ENCODE measurements at places on chromosomes 2 and 18.

DNA sequence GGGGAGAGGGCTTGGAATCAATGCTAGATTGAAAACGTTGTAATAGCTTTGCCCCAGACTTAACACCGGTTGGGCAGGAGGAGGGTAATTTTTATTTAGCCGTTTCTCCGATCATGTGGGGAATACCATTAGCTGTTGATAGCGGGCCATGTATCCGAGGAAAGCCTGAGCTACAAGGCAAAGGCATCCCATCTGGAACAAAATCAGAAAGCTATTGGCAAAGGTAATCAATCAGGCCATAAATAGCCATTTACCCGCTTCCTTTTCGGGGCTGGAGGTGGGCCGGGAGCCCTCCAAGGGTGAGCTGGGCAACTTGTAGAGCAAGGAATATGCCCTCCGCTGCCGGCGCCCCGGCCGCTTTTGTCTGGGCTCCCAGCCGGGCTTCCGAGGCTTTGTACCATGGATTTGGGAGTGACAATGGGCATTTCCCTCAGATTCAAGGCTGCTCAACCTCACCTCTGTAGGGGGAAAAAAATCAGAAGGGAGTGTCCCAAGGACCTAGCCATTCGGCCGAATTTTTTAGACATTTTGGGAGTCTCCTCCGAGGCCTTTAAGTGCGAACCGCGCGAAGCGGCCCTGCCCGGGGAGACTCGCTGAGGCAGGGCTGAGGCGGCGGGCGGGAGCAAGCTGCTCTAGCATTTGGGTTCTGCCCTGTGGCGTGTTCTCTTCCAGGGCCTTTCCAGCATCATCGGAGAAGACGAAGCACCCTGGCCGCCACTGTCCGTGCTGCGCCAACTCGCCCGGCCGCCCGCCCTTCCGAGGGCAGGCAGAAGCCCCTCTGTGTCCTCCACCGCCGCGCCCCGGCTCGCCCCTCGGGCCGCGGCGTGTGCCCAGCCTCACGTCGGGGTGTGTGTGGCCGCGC lies 1.1 kb upstream of the HOXD9 start:
- DNase-seq: no peak
- no peak overlapping the region for H3K4me3 ChIP-seq
- H3K27me3 ChIP-seq: peaks cover 80% of the 10 kb centered on the region
- peaks cover 14% of the 10 kb centered on the region for H3K4me1 ChIP-seq

- peaks cover 23% of the 10 kb centered on the region for H3K4me1 ChIP-seq
- H3K27ac ChIP-seq: peak overlapping the region; percentile 69
- no peak for DNase-seq
- H3K36me3 ChIP-seq: peaks cover 8% of the 10 kb centered on the region
- no peaks in the 10 kb centered on the region for H3K27me3 ChIP-seq
- no peak overlapping the region for H3K4me3 ChIP-seq
Measured at GRCh38 chr18:79199691-79200374, 130.6 kb downstream of the ATP9B start.

- DNase-seq: no peak
- no peak overlapping the region for H3K27ac ChIP-seq
- no peaks in the 10 kb centered on the region for H3K4me1 ChIP-seq
- H3K36me3 ChIP-seq: no peaks in the 10 kb centered on the region
- H3K4me3 ChIP-seq: no peak overlapping the region
Measured at GRCh38 chr2:158113741-158114295, 12.1 kb downstream of the UPP2 start.

GRCh38 chr2:134272806-134273205 lies 18.9 kb downstream of the MGAT5 start:
- peaks cover 19% of the 10 kb centered on the region for H3K4me1 ChIP-seq
- DNase-seq: no peak
- no peak overlapping the region for H3K27ac ChIP-seq
- peaks cover 5% of the 10 kb centered on the region for H3K27me3 ChIP-seq

GRCh38 chr2:79994965-79995364 lies 309.6 kb downstream of the LRRTM1 start:
- no peaks in the 10 kb centered on the region for H3K36me3 ChIP-seq
- no peaks in the 10 kb centered on the region for H3K27me3 ChIP-seq
- H3K4me1 ChIP-seq: no peaks in the 10 kb centered on the region
- DNase-seq: no peak

- peaks cover 9% of the 10 kb centered on the region for H3K27me3 ChIP-seq
- H3K4me1 ChIP-seq: no peaks in the 10 kb centered on the region
- no peak overlapping the region for H3K27ac ChIP-seq
- H3K36me3 ChIP-seq: no peaks in the 10 kb centered on the region
- H3K4me3 ChIP-seq: no peak overlapping the region
- DNase-seq: no peak
Measured at GRCh38 chr18:59005262-59005661, 134.4 kb upstream of the SEC11C start.

DNA sequence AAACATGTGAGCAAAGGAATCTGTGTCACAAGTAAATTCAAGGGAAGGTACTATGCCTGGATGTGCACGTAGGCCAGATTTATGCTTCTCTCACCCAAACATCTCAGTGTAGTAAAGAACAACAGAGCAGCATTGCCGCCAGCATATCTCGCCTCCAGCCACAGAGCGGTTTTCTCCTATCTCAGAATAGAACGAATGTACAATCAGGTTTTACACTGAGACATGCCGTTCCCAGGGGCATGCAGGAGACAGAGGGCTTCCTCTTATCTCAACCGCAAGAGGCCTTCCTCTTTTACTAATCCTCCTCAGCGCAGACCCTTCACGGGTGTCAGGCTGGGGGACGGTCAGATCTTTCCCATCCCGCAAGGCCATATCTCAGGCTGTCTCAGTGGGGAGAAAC lies 175.3 kb downstream of the RPIA start:
- H3K36me3 ChIP-seq: no peaks in the 10 kb centered on the region
- DNase-seq: no peak
- H3K27me3 ChIP-seq: peaks cover 28% of the 10 kb centered on the region
- H3K27ac ChIP-seq: no peak overlapping the region

DNA sequence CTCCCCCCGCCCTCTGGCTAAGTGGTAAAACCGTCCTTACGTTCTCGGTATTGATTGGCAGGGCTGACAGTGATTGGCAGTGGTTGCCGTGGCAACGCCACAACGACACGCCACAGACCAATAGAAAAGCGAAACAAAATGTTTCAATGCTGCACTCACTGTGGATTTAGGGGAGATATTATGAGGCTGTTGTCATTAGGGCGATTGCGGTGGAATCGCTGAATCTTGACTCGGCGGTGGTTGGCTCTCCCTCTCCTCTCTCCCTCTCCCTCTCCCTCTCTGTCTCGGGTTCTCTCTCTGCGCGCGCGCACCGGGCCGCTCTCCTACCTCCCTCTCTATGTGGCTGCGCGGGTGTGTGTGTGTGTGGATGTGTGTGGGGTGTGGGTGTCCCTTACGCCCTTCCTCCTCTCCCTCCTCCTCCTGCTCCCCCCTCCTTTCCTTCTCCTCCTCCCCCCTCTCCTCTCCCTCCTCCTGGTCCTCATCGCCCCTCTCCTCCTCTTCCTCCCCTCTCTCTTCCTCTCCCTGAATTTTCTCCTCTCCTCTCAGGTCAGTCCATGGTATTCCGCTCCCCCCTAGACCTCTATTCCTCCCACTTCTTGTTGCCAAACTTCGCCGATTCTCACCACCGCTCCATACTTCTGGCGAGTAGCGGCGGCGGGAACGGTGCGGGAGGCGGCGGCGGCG lies at the start of gene SIX3:
TSS of gene SIX3 (plus strand) at position 152 of the 684 bp plus-strand sequence. CDS start at position 555, 403 bp downstream.
- peak; percentile 23 for DNase-seq
- H3K4me1 ChIP-seq: peaks cover 19% of the 10 kb centered on the region
- H3K27me3 ChIP-seq: peaks cover 68% of the 10 kb centered on the region
- H3K36me3 ChIP-seq: peaks cover 3% of the 10 kb centered on the region
- peak within 1 kb of the TSS; percentile 73 for H3K4me3 ChIP-seq

DNA sequence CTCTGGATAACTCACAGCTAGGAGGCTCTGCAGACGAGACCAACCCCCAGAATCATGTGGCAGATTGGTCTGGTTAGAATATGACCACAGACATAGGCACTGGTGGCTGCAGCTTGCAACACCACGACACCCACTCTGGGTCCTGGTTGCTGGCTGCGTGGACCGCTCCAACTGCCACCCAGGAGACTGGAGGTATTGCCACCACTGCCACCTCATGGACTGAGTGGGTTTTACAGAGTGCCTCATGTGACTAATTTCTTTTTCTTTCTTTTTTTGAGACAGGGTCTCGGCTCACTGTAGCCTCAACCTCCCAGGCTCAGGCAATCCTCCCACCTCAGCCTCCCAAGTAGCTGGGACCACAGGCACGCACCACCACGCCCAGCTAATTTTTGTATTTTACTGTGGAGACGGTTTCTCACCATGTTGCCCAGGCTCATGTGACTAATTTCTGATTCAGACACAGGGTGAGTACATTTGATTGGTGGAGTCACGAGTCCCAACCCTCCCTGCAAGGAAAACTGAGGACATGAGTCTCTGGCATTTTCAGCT lies 29.9 kb upstream of the NT5DC4 start:
- peaks cover 32% of the 10 kb centered on the region for H3K4me1 ChIP-seq
- peak overlapping the region; percentile 72 for H3K27ac ChIP-seq
- no peaks in the 10 kb centered on the region for H3K27me3 ChIP-seq

DNA sequence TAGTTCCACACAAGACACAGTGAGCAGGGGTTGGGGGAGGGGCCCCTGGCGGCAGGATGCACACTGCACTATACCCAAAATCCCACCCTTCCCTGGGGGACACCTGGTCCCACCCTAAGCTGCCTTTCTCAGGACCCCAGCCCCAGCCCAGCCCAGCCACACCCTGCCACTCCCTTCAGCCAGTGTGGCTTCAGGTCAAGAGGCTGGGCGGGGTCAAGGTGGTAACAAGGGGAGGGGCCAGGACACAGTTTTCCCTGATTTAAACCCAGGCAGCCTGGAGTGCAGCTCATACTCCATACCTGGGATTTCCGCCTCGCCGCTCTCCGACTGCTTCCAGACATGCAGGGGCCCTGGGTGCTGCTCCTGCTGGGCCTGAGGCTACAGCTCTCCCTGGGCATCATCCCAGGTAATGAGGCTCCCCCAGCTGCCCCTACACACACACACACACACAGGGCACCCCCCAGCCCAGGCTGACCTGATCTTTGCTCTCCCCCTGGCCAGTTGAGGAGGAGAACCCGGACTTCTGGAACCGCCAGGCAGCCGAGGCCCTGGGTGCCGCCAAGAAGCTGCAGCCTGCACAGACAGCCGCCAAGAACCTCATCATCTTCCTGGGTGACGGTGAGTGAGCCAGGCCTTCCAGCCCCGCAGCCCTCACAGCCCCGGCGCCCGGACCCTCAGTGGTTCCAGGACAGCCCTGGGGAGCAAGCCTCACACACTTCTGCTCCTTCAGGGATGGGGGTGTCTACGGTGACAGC lies at the start of gene ALPG:
TSS of gene ALPG (plus strand) at position 289 of the 755 bp plus-strand sequence. CDS start at position 340, 51 bp downstream.
- H3K36me3 ChIP-seq: no peaks in the 10 kb centered on the region
- no peak within 1 kb of the TSS for H3K4me3 ChIP-seq
- H3K27me3 ChIP-seq: peaks cover 6% of the 10 kb centered on the region
- no peak within 1 kb of the TSS for H3K27ac ChIP-seq

DNA sequence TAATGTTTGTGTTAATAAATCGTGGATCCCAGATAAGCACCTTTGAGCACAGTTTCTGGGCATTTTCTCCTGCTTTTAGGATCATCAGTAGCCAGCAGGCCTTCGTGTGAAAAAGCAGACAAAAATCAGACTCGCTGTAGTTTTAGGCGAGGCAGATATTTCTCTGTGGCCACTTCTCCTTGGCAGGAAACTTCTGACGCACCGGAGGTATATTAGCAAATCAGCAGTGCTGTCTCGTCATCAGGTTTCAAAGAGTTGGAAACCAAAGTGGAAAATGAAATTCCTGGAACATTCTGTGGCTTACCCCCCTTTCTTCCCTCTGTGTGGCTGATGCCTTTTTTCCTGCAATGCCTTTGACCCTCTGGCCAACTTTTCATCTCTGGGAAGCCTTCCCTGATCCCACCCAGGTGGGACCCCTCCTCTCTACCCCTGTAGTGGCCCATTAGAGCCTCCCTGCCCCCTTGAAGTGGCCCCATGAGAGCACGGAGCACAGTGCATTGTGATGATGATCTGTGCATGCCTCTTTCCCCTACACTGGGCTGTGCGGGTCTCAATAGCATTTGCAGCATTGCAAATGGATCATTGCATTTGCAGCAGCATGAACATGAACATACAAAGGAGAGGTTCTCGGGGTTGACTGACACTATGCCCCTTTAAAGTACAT lies 93.3 kb downstream of the RNF144A start:
- no peaks in the 10 kb centered on the region for H3K27me3 ChIP-seq
- peaks cover 18% of the 10 kb centered on the region for H3K4me1 ChIP-seq
- H3K4me3 ChIP-seq: no peak overlapping the region
- DNase-seq: no peak
- no peak overlapping the region for H3K27ac ChIP-seq
- no peaks in the 10 kb centered on the region for H3K36me3 ChIP-seq

GRCh38 chr18:69631281-69631680 lies 230.6 kb downstream of the DOK6 start:
- H3K27me3 ChIP-seq: peaks cover 2% of the 10 kb centered on the region
- no peaks in the 10 kb centered on the region for H3K36me3 ChIP-seq
- DNase-seq: no peak
